ENCODE measurements at places on chromosomes 7 and 10.

DNA sequence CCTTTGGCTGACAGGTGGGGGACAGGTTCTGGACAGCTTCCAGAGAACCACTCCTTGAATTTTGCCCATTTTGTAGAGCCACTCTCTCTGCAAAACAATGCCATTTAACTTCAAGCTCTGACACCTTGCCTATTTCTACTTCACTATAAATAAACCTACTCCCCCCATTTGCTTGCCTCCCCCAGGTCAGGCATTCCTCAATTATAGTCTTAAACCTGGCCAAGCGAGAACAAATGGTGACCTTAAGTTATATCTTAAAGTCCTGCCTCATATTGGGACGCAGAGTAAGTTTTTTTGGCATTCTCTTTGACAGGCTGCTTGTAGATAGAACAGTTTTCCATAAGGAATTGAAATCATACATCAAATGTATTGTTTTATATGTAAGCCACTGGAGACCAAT lies 706.9 kb downstream of the LRMDA start:
- DNase-seq = no peak

GRCh38 chr10:18527687-18528086 lies 123.7 kb downstream of the NSUN6 start:
- no peak for DNase-seq

GRCh38 chr7:105642264-105642663 lies 61.0 kb upstream of the EFCAB10 start:
- DNase-seq = no peak

DNA sequence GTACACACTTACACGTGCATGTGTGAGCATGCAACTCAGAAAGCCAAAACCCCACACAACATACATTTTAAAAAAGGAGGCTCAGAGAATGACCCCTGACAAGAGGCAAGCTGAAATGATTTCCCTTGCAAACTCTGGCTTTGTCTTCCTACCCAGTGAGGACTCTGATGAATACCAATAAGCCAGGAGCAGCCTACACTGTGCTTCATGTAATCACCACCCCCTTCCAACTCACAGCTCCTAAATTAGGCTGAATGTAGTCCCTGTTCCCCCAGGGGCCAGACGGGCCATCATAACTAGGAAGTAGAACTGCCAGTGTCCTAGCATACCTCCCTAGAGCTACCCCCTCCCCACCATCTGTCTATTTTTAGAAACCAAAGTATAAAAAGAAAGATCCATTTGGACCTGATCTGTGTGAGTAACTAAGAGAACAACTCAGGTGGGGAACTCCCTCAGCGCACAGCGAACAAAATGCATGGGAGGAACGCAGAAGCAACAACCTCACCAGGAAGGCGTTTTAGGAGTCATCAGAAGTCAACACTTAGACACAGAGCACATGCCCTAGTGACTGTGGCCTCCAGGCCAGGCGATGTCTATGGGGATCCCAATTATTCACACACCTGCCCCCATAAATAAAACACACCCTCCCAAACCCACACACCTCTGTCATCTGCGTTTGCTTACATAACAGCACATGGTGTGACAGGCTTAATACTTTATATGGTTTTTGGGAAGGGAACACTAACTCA lies 1.9 kb downstream of the DGKI start:
- no peak for DNase-seq

DNA sequence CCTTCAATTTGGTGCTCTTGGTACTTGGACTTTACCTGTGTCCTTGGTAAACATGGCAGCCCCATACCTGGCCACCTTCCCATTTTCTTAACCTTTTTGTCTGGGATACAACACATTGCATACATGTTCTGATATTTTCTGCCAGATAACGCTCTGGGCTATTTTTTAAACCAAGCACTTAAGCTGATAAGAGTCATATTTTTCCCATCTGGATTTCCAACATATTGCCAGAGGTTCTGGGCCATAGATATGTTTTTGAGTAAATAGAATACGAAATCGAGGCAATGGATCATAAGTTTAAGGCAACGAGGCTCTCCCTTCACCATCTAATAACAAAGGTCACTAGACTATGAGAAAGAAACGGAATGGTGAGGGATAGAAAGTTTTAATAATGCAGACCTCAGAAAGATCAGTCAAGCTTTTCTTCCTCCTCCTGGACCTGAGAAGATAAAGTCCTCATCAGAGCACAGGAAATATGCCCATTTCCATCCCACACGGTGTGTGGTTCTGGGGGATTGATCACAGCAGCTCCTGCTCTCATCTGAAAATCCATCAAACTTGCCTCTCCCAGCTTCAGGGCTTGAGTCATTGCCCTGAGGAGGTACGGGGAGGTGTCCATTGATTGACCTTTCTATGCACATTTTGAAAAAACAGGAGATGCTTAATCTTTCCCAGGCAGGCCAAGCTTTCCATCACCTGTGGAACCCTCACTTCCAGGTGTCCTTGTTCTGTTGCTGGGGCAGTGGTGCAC lies 257.2 kb downstream of the GFRA1 start:
- no peak for DNase-seq

- DNase-seq = no peak
These were observed 47.0 kb downstream of the RGS10 start for GRCh38 chr10:119495545-119495944.

GRCh38 chr10:128263891-128264688 lies 137.9 kb upstream of the MKI67 start:
- DNase-seq = peak; percentile 54

DNA sequence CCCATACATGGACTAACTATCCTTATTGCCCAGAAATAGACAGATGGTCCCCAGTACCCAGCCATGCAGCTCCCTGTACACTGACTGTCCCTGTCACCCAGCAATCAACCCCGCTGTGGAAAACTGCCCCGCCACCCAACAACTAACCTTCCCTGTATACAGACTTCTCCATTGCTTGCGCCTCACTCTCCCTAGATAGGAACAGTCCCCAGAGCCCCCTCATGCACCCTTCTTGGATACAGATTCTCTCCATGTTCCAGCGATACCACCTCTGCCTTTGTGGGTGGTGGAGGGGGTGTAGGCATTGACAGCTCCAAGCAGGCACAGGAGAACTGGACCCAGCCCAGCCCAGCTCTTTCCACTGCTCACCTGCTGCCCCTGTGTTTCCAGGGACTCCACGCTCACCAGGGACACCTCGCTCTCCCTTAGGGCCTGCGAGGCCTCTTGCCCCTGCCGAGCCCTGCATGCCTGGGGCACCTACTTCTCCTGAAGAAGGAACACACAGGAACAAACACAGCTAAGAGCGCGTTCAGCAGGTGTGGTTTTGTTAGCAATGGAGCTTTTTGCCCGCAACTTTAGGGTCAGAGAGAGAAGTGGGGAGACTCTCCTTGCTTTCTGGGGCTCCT lies 7.2 kb downstream of the SFTPD start:
- DNase-seq = no peak

DNA sequence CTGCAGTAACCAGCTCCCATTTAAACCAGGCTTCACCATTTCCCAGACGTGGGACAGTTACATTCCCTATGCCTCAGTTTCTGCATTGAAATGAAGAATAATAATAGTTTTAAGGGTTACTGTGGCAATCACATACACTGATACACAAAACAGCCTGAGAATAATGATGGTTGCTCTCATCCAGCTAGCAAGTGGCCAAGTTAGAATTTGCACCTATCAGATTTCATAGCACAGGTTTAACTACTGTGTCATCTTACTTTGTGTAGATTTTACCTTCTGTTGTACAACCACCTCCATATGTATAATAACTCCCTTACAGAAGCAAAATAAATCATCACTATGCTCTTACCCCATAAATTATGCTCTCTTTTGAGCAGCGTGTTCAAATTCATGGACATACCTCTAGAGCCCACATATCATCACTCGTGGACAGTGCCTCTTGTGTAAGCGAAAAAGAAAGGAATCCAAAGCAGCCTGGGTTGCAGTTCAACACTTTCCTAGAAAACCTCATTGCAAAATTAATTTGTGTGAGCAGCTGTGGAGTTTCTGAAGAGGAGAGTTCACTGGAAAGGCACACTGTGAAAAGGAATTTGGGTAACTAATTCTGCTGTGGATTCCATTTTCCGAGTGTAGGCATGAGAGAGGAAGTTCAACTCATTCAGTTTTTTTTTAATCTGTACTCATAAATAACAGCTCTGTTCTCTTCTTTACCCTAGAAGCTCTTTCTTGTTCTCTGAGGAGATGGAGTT lies 492.5 kb downstream of the ARL4A start:
- DNase-seq = no peak

GRCh38 chr10:131480066-131480465 lies 168.5 kb upstream of the TCERG1L start:
- DNase-seq = no peak

DNA sequence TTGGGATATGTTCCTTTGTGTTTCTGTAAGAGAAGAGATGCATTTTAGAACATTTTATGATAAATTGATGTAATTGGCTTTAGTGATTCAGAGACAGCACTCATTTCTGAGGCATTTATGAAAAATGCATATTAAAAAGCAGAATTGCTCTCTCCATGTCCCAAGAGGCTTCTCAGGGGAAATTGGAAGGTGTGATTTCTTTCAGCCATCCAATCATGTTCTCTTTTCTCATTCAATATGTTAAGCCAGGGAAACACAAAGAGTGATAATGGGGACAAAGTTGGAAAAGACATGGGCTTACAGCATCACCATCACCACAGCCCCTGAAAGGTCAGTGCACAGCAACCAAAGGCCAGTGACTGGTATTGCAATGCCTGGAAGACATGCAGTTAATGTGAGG lies 129.9 kb upstream of the COL1A2 start:
- DNase-seq = no peak

- no peak for DNase-seq
These were observed 125.2 kb downstream of the GNAT3 start for GRCh38 chr7:80386686-80387085.

- DNase-seq = no peak
These were observed 262.3 kb upstream of the KLF14 start for GRCh38 chr7:130996205-130996832.

DNA sequence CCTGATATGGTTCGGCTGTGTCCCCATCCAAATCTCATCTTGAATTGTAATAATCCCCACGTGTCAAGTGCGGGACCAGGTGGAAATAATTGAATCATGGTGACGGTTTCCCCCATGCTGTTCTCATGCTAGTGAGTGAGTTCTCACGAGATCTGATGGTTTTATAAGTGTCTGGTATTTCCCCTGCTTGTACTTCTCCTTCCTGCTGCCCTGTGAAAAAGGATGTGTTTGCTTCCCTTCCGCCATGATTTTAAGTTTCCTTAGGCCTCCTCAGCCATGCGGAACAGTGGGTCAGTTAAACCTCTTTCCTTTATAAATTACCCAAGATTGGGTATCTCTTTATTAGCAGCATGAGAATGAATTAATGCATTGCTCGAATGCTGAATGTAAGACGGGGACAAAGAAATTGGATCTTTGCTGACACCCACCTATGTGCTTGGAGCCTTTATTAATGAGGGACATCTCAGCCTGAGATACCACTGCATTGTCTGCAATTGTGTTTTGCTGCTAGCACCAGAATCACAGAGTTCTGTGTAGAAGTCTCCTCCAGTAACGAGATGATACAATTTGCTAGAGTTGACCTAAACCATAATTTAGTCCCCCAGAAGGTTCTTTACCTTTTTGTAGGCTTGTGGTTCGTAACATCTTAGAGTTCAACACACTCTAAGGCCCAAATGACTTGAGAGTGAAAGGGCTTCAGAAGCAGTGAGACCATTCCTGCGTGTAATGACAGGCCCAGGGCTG lies 28.6 kb downstream of the SLC35B4 start:
- no peak for DNase-seq

DNA sequence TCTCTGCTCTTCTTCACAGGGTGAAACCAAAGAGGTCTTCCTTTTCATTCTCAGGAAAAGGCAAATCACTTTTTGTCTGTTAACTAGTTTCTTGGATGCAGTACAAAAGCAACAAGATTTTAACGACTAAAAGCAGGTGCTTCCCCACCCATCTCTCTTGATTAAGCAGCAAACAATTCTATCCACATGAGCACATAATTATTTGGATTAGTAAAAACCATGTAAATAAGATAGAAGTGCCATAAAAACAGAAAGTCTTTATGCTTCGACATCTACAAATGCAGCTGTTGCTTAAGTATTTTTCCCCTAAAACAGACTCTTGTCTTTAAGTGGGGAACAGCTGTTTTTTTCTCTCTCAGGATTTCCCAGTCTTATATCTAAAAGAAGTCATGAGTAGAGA lies 37.4 kb downstream of the USP54 start:
- DNase-seq = no peak

DNA sequence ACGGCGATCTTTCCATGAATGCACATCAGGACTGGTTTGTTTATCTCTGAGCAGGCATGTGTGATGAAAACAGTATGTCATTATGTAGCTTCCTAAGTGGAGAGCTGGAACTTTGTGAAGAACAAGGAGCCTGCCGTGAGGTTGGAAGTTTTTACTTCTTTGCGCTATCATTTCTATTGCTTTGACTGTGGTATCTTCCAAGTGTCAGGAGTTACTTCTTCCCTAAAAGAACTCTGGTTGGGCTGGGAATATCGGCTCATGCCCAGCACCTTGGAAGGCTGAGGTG lies 167.4 kb upstream of the AHR start:
- DNase-seq = no peak

DNA sequence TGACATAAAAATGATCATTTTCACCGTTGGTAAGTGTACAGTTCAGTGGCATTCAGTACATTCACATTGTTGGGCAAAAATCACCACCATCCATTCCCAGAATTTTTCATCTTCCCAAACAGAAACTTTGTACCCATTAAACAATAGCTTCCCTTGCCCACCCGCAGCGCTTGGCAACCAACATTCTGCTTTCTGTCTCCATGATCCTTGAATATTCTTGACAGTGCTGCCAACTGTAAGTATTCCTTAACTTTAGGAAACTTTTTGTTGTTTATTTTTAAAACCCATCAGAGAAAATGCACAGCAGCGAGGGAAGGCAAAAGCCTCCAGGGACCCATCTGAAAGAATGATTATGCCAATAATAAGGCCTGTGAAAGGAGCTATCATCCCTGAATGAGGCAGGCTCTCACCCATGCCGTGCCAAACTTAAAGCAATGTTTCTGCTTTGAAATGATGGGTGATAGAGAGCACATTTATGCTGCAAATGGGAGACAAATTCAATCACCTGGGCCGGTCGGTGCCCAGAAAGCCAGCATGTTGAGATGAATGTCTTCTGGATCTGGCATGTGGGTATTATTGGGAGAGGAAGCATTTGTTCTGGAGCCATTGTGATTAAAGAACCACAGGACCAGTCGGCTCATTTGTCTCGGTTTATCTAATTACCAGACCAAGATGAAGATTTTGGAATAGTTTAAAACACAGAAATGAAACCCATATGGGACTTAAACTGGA lies 202.1 kb upstream of the NPVF start:
- no peak for DNase-seq

- no peak for DNase-seq
These were observed 261.4 kb downstream of the MTERF1 start for GRCh38 chr7:91618776-91619765.

GRCh38 chr7:44307301-44307900 lies 18.0 kb downstream of the CAMK2B start:
- no peak for DNase-seq

Measured in AML-193 (cell line).